ENCODE measurements at places on chromosomes 6 and 20.

DNA sequence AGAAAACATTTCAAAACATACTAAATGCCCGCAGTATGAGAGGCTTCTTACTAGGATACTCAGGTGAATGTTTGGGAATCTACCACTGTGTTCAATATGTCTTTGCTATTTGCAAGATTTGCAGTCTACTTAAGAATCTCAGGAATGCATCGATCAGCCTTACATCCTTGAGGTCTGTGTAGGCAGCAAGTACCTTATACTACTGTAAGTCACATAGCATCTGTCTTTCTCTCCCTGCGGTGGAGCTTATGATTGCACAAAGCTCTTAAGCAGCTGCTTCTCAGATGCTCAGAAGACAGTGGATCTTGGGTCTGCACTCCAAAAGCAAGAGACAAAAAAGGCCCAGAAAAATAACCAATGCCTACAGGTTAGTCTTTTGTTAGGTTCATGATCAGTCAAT lies 21.4 kb downstream of the PCSK2 start:
- DNase-seq = no peak

DNA sequence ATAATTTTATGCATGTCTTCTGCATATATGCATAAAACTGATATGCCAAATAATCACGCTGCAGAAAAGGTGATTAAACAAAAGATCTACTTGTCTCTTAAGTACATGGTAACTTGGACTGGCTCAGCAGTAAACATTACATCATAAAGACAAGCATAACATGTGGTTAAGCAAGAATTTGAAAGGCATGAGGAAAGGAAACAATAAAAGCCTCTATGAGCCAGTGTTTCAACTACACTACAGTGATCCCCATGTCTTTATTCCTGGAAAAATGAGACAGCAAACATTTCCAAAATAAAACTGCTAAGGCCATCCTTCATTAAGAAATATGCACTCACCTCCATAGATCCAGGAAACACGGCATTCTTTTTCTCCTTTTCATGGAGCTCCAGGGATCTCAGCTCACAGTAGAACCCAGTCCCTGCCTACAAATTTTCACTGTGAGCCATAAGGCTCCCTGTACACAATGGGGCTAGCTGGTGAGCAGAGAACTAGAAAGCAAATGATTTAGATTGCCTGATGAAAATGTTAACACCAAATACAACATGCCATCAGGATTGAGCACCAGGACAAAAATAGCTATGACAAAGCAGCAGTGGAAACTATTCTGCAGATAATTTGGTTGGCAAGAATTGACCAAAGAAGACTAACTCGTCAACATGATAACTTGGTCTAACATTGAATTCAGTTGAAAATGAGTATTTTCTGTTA lies 156.1 kb downstream of the COL21A1 start:
- DNase-seq = no peak

DNA sequence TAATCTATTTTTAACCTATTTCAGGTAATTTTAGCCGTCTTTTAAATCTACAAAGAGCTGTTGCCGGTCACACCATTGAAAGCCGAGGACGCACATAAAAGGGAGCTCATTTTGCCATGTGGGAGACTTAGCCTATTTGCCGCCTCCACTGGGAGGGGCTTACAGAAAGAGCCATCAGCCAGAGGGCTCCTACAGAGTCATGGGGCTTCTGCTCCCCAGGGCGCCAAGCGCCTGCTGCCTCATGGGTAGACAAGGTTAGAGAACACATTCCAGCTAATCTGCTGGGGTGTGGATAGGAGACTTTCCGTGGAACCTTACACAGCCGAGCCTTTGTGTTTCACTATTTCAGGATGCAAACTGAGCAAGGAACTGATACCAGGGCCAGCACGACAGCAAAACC lies 12.6 kb downstream of the PCMTD2 start:
- no peak for DNase-seq

DNA sequence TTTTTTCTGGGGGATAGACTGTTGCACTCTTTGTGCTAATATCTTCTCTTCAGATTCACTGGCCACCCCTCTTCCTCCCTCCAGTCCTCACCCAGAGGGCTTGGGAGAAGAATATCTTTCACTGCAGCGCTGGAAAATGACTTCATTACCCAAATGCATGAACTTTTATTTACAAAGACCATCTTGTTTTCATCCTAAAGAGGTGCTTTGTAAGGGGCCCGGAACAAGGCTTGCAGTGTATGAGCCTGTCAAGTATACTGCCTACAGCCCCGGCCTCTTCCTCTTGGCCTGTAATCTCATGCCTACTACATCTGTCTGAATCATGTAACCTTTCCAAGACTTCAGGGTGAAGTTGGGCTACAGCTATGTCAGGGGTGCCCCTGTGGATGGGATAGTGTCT lies 554 bp upstream of the LAMA4 start:
- DNase-seq = no peak

DNA sequence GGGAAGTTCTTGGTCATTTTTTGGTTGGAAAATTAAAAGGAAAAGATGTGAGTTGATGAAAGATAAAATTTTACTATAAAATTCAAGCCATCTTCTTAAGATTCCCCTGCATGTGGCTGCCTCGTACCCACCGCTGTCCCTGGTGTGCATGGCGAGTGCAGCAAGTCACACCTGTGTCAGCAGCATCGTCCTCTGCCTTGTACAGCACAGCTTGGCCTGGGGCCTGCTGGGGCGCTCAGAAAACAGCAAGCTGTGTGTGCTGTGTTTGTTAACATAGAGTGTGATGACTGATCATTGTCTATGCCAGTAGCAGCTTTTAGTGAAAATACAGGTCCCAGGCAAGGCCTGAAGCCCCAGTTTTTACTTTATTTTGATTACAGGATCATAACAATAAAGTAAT lies 56.7 kb downstream of the FAM120B start:
- DNase-seq = no peak

- DNase-seq = no peak
Measured at GRCh38 chr6:106783640-106784566, 154.5 kb downstream of the QRSL1 start.

DNA sequence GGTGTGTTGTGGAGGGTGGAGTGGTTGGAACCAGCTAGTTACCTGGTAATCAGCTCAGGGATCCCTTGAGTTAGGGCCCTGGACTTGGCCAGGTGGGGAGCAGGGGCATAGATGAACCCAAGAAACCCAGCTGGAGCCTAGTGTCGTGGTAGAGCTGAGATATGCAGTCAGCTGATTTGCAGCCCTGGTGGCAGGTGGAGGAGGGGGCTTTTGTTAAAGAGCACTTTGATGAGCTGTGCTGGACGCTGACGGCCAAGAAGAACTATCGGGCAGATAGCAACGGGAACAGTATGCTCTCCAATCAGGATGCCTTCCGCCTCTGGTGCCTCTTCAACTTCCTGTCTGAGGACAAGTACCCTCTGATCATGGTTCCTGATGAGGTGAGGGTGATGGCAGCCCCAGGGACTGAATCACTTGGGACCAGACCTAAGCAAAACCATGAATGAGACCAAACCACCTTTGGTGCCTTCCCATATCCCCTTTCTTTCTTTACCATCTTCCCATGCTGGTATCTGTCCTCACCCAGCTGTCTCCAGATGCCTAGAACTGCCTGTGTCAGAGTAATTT lies 12.7 kb downstream of the DEF6 start:
- peak; percentile 50 for DNase-seq

DNA sequence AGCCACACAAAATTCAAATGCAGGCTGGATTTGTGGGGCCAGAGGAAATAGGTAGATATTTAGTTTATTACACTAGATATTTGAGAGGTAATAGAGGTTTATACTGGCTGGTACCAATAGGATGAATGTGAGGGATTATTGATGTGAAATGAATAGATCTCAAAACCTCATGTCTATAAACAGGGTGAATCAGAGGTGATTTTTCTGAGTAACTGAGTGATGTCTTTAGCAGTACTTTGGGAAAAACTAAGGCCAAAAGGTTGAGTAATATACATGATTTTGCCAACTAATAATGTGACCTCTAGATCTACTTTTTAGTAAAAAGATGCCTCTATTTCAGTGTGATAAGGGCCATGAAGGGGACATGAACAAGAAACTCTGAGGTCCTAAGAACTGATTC lies 86.8 kb downstream of the HAO1 start:
- no peak for DNase-seq

- no peak for DNase-seq
Measured at GRCh38 chr20:44287272-44288097, 23.5 kb downstream of the FITM2 start.

DNA sequence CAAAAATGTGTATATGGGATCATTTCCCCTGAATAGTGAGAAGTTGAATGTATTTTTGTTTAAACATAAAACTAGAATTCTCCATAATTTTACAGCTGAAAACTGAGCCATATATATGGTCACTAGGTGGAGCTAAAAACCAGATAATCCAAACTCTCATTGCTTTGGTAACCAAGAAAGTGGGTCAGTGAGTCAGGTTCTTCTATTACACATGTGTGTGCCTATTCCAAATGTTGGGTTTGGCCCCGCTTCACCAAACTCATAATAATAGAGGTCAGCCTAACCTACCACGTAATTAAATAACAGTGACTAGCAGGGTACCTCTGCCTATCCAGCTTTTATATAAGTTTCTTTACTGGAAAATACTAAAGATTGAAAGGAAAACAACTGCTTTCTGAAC lies 19.3 kb upstream of the RNGTT start:
- no peak for DNase-seq

GRCh38 chr20:44419131-44419844 lies 56.4 kb upstream of the TTPAL start:
- DNase-seq = no peak

DNA sequence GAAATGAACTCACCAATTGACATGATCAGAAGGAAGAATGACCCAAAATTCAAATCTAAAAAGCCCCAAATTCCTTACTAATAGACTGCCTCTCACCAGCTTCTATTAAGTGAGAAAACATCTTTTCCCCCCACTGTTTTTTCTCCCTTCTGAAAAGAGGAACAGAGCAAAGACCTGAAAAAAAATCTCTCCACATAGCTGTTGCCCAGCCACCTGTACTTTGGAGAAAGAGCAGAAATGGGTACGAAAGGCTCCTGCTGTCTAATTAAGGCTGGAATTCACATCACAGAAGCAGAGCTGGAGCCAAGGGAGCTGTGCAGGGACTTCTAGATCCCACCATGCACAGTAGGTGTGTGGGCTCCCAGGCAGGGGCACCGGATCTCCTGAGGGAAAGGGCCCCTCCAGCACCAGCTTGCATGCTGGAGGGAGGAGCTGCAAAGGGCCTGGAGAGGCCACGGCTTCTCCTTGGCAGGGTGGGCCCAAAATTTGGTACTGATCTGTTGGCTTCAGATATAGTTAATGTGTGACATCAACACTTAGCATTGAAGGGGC lies 73.2 kb upstream of the DUSP22 start:
- no peak for DNase-seq

DNA sequence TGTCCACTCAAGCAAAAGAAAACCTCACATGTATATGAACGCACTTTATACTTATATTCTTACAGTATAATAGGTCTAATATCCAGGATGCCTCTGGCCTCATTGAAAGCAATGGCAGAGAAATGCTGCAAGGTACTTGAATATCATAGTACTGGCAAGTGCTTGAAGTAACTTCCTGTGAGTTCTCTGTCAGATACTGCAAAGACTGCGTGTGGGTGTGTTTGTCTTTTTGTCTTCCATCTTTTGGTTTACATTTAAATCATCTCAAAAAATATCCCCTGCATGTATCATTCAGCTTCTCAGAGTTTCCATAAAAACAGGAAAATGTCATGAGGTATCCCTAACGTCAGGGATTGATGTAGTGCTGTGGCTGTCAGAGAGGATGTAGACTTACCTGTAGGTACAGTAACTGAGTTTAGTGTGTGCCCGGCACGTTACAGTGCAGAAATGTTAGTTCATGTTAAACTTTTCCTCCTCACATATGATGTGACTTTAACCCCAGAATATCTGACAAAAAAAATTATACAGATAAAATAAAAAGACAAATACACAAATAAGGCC lies 184.3 kb downstream of the DST start:
- DNase-seq = no peak

GRCh38 chr6:151096691-151097606 lies 142.8 kb upstream of the AKAP12 start:
- DNase-seq = no peak

GRCh38 chr6:17032988-17033634 lies 68.7 kb upstream of the STMND1 start:
- no peak for DNase-seq

GRCh38 chr6:157672726-157673412 lies 150.2 kb upstream of the SNX9 start:
- no peak for DNase-seq

GRCh38 chr20:58650181-58650775 lies 805 bp upstream of the STX16 start:
- DNase-seq = peak; percentile 59

GRCh38 chr20:63325021-63325471 lies 32.1 kb downstream of the COL20A1 start:
- DNase-seq = no peak

DNA sequence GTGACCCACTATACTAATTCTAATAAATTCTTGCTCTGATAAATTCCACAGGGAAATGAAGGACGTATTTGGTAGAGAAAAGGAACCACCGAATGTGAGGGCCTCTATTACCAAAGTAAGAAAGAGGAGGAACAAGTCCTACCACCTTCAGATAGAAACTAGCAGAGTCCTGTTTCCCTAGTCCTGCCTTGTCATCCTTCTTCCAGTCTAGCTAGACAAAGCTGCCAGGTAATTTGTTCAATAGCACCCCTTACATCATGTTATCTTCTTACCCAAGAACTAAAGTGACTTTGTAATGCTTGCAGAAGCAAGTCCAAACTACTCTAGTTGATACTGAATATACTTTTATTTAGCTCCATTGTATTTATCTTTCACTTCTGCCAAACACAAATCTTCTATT lies 29.3 kb upstream of the FAM83B start:
- no peak for DNase-seq

DNA sequence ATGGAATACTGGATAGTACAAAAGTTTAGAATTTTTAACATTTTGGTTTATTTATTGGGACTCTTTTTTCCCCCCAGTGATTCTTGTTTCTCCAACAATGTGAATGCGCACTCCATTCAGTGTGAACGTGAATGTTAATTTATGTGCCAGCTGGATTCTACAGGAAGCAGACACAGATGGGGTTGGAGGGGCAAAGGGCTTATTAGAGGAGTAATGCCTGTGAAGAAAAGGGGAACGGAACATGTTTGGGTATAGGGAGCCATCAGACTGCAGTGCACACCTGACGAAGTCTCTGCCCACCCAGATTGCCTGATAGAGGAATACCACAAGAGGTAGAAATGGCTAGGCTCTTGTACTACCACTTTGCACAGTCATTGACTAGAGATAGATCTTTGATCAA lies 48.2 kb downstream of the PTPRA start:
- no peak for DNase-seq

GRCh38 chr20:25258828-25259227 lies 10.9 kb downstream of the PYGB start:
- no peak for DNase-seq

DNA sequence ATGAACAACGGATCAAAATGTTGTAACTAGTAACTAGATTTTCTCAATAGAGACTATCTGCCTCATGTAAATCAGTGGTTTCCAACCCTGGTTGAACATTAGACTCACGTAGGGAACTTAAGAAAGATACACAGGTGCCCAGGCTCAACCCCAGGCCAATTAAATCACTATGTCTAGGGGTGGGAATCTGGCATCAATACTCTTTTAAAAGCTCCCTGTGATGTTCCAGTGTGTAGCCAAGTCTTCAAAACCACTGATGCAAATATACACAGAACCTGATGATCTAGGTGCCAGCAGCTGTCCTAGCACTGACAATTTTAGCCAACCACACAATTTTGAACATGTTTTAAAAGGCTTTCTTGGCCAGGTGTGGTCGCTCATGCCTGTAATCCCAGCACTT lies 128.7 kb downstream of the TBC1D32 start:
- no peak for DNase-seq
